ENCODE measurements at places on chromosomes 1 and 21.

DNA sequence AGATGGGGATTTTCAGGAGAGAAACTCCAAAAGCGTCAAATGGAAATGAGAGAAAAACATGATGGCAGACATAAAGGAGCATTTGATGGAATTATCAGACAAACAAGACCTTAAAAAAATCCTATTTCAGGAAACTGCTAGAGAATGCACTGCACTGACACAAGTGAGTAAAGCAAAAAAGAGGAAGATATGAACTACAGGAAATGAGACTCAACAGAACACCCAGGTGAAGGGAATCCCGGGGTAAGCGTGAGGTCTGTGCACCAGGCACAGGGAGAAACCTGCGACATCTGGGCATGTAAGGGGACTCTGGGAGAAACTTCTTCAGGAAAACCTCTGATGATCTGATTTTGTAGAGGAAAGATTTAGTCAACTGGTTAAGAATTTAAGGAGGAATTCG is 2.8 kb downstream of the TARBP1 start:
- DNase-seq = no peak

DNA sequence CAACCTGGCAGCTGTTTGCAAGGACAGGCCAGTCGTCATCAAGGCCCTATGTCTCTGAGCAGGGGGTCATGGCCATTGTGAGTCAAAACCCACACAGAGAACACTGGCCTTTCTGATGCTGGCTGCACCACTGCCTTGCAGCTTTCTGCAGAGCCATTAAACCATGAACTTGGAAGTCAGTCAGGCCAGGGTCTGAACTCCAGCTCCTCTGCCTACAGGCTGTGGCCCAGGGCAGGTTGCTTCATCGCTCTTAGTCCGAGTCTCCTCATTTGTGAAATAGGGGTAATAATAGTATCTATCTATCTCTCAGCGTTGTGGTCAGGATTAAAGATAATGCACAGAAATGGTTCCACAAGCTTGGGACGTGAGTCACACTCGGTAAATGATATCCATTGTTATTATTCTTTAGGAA is 35.8 kb upstream of the HIVEP3 start:
- DNase-seq = no peak

GRCh38 chr1:67393240-67393639 is 37.0 kb downstream of the SERBP1 start:
- no peak for DNase-seq

DNA sequence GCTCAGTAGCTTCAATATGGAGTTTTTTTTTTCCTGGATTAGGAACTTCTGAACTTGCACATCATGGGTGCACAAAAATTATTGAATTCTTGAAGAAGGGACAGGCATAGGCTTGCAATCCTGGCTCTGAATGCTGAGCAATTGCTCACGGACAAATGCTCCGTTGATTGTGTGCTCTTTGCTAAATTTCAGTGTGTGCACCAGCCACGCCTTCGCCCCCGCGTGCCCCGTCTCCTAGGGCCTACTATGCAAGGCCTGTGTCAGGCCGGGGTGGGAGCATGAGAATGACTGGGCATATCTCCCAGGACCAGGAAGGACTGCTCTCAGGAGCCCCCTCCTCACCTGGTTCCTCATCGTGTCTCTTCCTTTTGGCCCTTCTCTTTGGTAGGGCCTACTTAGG is 17.4 kb downstream of the IL6R start:
- no peak for DNase-seq

GRCh38 chr1:68511254-68511653 is 14.4 kb upstream of the DEPDC1 start:
- no peak for DNase-seq

DNA sequence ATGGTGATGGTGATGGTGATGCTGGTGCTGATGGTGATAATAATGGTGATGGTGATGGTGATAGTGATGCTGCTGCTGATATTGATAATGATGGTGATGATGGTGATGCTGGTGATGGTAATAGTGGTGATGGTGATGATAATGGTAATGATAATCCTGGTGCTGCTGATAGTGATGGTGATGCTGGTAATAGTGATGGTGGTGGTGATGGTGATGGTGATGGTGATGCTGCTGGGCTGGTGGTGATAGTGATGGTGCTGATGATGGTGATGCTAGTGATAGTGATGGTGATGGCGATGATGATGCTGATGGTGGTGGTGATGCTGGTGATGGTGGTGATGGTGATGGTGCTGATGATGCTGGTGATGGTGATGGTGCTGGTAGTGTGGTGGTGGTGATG is 58.4 kb upstream of the IGSF21 start:
- no peak for DNase-seq

- DNase-seq = no peak
Observed at GRCh38 chr1:215040190-215040589, 42.3 kb upstream of the KCNK2 start.

DNA sequence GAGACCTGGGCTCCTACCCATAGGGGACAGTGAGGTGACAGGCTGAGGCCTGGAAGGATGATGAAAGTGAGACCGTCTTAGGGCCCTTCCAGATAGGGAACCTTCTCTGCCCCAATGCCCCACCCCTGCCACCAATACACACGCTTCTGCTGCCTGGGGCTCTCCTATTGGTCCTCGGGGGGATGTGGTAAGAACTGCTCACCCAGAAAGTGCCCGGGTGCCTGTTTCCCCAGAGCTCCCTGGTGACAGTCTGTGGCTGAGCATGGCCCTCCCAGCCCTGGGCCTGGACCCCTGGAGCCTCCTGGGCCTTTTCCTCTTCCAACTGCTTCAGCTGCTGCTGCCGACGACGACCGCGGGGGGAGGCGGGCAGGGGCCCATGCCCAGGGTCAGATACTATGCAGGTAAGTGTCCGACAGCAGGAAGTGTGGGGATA is 948 bp downstream of the SEMA4A start:
- DNase-seq = no peak

DNA sequence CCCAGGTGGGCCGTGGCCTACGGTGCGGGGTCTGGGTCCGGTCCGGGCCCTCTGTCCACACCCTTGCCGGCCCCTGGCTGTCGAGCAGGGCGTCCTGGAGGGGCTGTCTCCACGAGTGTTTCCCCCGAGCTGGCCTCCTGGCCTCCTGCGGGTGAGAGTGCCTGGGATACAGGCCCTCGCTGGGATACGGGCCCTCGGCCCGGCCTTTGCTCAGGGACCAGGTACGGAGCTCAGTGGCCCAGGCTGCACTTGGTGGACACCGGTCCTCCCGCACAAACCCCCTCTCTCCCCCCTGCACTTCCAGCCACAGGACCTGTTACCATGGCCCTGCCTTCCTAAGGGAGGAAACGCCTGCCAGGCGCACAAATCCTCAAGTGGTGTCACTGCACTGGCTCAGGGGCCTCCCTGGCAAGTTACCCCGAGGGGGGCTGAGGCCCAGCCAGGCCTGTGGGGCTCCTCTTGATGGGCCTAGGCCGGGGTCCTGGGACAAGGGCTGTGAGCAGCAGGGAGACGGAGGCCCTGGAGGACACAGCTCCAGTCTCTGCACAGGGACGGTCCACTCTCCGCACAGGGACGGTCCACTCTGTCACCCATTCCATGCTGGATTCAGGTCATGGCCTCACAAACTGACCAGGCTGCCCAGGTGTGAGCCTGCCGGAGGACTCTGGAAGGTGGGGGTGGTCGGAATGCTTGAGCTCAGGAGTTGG is 18.2 kb upstream of the RNF223 start:
- DNase-seq = no peak

DNA sequence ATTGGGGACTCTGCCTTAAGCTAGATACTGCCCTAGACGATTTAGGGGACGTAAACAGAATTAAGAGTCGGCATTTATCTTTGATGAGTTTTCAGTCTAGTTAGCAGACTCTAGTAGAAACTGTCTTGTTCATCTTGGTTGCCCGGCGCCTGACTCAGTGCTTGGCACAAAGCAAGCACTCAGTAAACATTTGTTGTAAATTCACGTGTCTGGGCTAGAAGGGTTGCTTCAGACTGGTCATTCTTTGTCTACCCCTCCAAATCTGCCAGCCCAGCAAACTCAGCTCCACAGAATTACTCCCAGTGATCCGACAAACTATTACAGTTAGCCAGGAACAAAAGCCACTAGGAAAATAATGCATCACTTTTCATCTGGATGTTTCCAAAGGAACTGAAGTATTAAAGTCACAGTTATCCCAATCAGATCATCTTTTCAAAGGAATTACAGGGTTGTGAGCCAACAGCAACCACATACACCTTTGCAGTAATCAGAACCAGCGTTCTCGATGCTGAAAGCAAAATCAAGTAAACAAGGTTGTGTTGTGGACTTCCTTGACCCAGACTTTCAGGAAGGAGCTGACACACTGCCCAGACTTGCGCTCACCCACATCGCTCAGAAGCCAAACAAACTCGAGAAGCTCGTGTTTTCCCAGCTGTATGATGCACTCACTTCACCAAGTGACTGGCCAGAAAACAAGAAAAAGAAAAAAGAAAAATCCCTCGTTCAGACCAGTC is 66.5 kb upstream of the GADD45A start:
- DNase-seq = no peak

GRCh38 chr1:230067871-230068620 is 1.0 kb downstream of the GALNT2 start:
- DNase-seq = peak; percentile 23

- DNase-seq = peak; percentile 75
Observed at GRCh38 chr1:155086128-155086741, 7.6 kb downstream of the EFNA3 start.

GRCh38 chr1:196661345-196661744 is 9.5 kb downstream of the CFH start:
- no peak for DNase-seq

GRCh38 chr1:163163163-163163562 is 39.6 kb downstream of the RGS5 start:
- no peak for DNase-seq

DNA sequence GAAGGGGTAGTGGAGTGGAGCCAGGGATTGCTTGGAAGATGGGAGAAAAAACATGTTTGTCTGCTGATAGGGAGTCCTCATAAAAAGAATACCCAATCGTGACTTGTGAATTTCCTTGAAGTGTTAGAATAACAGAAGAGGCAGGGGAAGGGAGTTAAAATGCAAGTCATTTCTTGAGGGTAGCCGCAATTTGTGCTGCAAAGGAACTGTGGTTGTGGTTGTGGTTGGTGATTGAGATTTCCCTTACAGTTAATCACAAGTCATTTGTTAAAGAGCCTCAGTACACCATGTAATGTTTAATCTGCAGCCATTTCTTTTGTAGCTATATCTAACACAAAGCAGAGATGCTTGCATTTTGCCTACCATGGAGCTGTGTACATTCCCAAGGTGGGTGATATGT is 38.5 kb upstream of the EGLN1 start:
- peak; percentile 7 for DNase-seq

DNA sequence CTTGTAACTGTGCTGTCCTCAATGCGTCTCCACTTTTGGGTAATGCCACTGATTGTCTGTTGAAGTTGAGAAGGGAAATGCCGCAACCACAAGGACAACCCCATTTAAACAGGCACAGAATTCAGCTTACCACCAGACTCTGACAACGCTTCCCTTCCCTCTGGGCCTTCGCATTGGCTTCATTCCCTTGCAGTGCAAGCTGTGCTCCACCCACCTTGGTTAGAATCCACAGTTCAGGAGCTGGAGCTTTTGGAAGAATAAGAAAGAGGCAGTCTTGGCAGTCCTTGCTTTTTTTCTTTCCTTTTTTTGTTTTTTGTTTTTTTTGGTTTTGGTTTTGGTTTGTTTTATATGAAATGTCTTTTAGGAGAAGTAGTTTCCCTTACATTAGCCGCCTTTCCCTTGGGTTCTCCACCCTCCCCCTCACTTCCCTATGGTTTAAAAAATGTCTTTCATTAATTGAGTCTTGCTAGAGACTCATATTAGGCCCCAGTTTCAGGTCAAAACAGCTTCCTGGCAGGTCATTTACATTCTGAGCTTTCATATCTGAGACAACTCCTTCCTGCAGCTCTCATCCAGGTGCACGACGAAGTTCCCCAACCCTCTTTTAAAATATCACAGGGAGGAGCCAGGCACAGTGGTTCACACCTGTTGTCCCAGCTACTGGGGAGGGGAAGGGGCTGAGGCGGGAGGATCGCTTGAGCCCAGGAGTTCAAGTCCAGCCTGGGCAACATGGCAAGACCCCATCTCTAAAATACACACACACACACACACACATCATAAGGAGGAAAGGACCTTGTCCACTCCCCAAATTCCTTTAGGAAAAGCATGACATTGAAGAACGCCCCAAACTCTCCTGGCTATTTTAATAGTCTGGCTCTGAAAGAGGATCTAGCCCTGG is 20.7 kb upstream of the LAX1 start:
- DNase-seq = no peak

DNA sequence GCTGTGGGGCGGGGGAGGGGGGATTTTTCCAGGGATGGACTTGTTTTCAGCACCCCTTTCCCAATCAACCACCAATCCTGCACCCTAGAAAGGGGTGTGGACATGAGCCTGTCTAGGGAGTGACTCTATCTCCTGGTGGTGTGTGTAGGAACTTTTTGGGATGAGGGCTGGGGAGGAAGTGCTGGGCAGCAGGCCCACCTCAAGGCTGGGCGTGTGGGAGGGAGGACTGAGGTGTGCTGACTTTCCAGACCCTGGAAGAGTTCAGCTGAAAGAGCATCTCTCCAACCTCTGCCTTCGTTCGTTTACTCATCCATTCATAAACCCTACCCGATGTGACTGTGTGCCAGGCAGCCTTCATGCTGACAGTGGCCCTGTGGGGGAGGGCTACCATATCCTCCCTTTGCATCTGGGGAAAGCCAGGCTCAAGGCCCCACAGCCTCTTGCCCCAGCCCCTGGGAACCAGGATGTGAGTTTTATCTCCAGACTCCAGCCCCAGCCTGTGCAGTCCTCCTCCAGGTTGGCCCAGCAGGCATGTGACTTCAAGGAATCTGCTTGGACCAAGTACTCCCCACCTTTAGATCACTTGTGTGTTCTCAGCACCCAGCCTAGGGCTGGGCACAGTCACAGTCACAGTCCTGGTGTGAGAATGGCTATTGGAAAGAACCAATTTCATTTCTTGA is 6.7 kb downstream of the KNCN start:
- DNase-seq = no peak

- DNase-seq = no peak
Observed at GRCh38 chr1:184423649-184424048, 36.8 kb downstream of the C1orf21 start.

- DNase-seq = no peak
Observed at GRCh38 chr1:145997718-145998023, 1.3 kb upstream of the TXNIP start.

DNA sequence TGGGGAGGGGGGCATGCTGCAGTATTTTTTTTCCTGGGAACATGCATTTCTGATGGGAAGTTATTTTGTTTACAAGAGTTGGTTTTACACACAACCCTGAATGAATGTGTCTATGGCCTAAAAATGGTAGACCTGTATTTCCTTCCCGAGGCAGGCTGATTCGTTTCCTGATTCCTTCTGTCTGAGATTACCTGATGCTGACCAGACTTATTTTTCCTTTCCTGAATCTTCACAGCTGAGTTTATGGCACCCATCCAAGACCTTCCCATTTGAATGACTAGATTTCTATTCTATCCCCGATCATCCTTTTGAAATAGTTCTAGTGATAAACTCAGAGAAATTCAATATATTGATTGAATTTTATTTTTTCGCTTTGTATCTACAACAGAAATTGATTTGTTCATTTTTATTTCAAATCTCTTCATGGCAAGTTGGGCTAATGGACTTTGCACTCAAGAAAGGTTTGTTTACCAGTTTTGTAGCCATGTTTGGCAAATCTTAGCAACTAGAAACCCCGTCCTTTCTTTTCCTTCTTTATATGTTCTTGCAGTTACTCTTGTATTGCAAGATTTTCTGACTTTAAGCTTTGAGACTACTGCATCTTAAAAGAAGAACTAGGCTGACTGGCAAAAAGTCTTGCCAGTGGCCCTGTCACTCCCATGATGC is 15.9 kb upstream of the PLEKHM2 start:
- no peak for DNase-seq

- peak; percentile 28 for DNase-seq
Observed at GRCh38 chr1:13228343-13228781, 2.4 kb upstream of the PRAMEF18 start.

All from stimulated activated CD4-positive, alpha-beta T cell treated with anti-CD3 and anti-CD28 coated beads, Interleukin-1b, Interleukin-23, amount 100 ng/mL, for 4 hours (primary cell).